ENCODE measurements at places on chromosomes 5 and 9. TPM values are rescaled to one million over a fixed set of nuclear protein-coding genes. Genes with fewer than 3 reads are reported as not detected.

- no peak overlapping the region for H3K4me3 ChIP-seq
- no peaks in the 10 kb centered on the region for H3K27me3 ChIP-seq
- no peak overlapping the region for H3K27ac ChIP-seq
- no peak for DNase-seq
- no peaks in the 10 kb centered on the region for H3K36me3 ChIP-seq
Observed at GRCh38 chr5:99765011-99765410, 770.2 kb upstream of the FAM174A start.

Gene SH3RF2
- total RNA-seq: 0.09 TPM

GRCh38 chr5:94470802-94471201, 147.6 kb downstream of the KIAA0825 start:
- no peak overlapping the region for H3K4me3 ChIP-seq
- no peaks in the 10 kb centered on the region for H3K4me1 ChIP-seq
- no peaks in the 10 kb centered on the region for H3K27me3 ChIP-seq
- no peaks in the 10 kb centered on the region for H3K36me3 ChIP-seq
- no peak for DNase-seq
- no peak overlapping the region for H3K27ac ChIP-seq

DNA sequence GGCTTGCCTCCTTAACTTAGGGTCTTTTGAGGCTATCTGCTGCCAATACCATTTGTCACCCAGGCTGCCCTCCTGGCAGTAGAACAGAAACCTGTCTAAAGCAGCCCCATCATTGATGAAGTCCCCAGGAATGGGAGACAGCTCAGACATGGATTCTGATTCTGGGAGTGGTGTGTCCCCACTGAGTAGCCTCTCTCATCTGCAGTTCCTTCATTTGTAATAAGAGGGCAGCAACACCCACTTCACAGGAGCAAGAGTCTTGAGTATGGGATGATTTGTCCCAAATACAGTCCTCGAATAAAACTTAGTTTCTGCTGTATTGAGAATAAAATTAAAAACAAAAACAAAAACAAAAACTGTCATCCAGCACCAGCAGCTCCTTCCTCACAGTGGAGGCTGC, 167.6 kb downstream of the ASTN2 start:
- no peaks in the 10 kb centered on the region for H3K27me3 ChIP-seq
- no peak overlapping the region for H3K27ac ChIP-seq
- no peaks in the 10 kb centered on the region for H3K4me1 ChIP-seq
- H3K4me3 ChIP-seq: no peak overlapping the region
- no peak for DNase-seq

Gene IL9
- 12.5 TPM for total RNA-seq
